Stimulated activated CD4-positive, alpha-beta T cell treated with anti-CD3 and anti-CD28 coated beads, Interleukin-12 subunit alpha, Interleukin-12 subunit beta, amount 100 ng/mL, for 48 hours (primary cell): ENCODE measurements at places on chromosomes 12 and 14.

DNA sequence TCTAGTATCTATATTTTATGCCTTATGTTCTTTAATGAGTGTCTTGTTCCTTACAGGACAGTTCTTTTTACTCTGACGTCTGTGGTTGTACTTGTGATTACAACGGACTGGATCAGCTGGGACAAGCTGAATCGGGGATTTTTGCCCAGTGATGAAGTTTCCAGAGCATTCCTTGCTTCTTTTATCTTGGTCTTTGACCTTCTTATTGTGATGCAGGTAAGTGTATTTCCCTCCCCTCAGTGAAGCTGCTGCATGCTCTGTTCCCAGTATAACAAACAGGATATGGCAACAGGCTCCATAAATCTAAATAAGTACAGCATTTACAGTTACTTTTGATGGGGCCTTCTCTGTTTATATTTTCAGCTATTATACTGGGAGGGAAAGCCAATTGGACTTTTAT is 463.6 kb downstream of the TMEM117 start:
- no peak for DNase-seq

DNA sequence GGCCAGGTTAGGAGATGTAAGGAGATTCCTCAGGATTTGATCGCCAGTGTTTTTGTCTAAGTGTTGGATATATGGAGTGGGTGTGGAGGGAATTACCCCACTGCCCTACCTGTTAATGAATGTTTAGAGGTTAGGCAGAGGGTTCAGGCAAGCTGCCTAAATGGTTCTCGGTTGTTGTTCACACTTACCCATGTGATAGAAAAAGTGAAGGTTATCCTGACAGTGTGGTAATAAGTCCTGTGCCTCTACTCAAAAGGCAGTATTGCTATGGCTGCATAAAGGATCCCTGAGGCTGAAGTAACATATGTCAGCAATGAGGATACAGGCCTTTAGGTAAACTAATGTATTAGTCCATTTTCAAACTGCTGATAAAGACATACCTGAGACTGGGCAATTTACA is 112.0 kb downstream of the GPHN start:
- DNase-seq: no peak

- DNase-seq: no peak
Measured at GRCh38 chr12:64387197-64387816, 3.3 kb downstream of the C12orf56 start.

DNA sequence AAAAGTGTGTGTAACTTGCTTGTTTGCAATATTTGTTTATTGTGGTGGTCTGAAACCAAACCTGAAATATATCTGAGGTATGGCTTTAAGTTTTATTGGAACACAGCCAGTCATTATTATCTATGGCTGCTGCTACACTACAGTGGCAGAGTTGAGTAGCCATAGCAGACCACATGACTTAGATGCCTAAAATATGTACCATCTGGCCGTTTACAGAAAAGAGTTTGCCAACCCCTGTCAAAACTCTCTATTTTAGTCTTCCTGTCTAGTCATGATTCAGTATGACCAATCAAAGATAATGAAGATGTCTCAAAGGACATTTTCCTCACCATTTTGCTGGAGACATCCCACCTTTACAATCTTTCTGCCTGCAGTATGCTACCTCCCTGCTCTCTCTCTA is 242.3 kb downstream of the ANO6 start:
- DNase-seq: no peak

- DNase-seq: no peak
Measured at GRCh38 chr12:109169686-109170085, 53.3 kb downstream of the ACACB start.

- no peak for DNase-seq
Measured at GRCh38 chr14:81324011-81324410, 76.1 kb downstream of the STON2 start.

DNA sequence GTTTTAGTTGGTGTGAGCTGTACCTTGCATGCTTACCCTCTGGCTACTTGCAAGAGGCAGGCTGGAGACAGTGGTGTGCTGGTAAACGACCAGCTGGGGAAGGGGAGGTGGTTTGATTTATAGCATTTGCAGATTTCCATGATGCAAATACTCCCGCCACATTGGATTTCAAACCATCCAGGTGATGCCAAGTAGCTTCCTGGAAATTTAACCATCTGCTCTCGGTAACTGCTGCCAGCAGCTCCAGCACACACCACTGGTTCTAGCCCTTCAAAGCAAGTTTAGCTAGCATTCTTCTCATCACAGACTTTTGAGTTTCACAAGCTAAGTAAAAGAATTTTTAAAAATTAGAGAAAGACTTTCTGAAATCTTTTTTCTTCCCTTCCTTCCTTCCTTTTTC is 104.5 kb upstream of the AMIGO2 start:
- no peak for DNase-seq

- DNase-seq: no peak
Measured at GRCh38 chr12:88062474-88062873, 33.3 kb upstream of the C12orf50 start.

- no peak for DNase-seq
Measured at GRCh38 chr12:6526766-6527525, 7.4 kb upstream of the GAPDH start.

DNA sequence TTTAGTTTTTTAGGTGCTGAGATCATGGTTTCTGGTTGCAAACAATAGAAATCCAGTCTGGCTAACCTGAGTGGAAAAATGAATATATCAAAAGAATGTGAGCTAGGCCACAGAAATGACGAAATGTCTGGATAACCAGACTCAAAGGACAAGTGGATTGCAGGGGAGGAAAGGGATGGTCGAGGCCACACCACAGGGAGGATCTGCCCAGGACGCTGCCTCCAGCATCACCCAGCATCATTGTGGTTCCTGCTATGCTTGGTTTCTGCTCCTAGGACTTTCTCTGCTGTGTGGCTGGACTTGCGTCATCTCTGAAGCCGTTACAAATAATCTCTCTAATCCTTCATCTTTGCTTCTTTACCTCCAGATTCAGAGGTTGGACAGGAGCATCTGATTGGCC is 80.4 kb downstream of the TTC8 start:
- no peak for DNase-seq
